ENCODE measurements at places on chromosomes 5 and 9.
A peak's percentile ranks its signal among the peaks of the same experiment; 100 is the strongest.

GRCh38 chr5:22887566-22887965, 34.4 kb upstream of the CDH12 start:
- DNase-seq = no peak

DNA sequence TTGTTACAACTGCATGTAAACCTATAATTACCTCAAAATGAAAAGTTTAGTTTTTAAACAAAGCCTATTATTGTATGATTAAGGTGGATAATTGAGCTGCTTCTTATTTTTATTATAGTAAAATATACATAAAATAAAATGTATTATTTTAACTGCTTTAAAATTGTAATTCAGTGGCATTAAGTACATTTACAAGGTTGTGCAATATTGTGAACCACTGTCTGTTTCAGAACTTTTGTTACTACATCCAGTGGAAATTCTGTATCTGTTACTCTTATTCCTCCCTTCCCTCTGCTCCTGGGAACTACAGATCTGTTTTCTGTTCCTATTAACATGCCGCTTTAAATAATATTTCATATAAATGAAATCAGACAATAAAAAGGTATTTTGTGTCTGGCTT, 37.1 kb downstream of the ITGA1 start:
- no peak for DNase-seq

DNA sequence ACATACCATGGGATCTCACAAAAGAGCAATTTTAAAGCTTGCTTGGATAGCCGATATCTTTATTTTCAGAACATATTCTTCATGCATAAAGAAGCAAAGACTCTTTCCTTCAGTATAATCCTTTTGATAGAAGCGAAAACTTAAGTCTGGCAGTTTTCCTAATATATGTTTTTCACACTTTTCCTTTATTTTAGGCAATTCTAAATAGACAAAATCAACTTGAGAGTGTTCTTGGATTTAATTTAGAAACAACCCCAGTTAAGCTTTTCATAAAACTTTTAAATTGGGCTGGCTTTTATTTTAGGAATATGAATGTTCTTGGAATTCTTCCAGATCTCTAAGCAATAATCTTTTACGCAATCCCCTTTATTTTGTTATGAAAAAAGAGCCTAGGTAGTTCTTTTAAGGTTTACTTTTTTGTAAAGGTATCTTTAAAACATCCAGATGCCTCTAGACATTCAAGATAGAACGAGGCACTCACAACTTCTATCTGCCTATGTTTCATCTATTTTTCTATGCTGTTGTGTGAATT, 51.5 kb upstream of the HSPB3 start:
- DNase-seq = no peak

DNA sequence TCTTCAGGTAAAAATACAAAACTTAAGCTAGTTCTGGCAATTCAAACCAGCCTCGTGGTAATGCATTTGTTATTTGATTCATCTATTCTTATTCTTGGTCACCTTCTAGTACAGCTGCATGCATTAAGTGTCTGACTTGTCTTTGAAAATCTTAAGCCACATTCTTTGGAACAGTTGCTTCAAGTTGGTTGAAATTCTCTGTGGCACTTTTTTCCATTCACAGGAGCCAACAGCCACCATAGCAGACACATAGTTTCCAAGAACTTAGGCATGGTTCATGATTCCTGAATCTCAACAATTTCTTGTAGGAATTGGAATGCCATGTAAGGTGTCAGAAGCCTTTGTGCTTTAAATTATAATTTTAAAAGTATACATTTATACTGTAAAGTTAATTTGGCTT, 47.4 kb upstream of the MEF2C start:
- DNase-seq = peak; percentile 54

GRCh38 chr5:78614816-78615215, 33.8 kb downstream of the LHFPL2 start:
- DNase-seq = no peak

DNA sequence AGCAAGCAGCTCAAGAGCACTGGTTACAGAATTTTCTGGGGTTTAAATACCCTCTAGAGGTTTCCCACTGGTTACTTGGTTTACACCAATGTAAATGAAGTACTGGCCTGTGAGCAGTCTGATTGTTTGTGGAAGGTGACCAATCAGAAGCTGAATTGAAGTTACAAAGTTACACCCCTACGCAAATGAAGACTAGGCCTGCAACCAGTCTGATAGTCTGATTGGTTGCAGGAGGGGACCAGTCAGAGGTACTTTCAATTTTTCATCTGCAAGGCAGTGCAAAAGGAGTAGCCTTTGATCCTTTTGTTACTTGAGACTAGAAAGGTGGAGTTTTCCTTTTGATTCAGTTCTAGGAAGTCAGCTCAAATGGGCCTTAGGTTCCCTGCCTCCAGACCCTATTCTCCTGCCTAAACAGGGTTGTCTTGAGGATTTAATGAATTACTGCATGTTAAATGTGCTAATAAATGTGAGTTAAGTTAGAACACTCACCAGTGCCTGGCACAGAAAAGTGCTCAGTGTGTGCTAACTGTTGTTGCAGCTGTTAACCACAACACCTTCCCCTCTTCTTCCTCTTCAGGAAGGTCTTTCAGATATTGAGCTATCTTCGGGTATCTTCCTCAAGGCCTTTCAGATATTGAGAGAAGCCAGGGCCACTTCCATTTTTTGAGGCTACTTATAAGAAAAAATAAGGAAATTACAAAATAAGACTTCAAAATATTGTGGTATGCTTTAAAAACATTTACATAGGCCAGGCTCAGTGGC, 32.1 kb upstream of the CLINT1 start:
- DNase-seq = no peak

DNA sequence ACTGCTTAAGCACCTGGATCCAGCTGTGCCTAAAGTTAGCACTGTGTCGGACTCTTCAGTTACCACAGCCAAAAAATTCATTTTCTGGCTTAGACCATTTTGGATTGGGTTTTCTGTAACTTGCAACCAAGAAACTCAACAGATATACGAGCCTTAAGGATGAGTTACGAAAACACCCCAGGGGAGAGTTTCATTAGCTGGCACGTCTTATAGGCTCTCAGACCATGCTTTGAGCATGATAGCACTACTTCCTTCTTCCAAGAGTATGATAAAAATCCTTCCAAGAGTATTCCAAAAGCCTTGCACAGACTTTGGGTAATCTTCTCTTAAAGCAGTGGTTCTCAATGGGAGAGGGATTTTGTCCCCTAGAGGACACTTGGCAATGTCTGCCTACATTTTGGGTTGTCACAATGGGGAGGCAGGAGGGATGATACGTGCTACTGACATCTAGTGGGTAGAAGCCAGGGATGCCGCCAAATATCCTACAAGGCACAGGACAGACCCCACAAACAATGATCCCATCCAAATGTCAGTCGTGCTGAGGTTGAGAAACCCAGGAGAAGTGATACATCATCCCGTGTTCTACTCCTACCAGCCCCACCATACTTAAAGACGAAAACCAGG, 64.8 kb downstream of the SMIM23 start:
- peak; percentile 55 for DNase-seq

DNA sequence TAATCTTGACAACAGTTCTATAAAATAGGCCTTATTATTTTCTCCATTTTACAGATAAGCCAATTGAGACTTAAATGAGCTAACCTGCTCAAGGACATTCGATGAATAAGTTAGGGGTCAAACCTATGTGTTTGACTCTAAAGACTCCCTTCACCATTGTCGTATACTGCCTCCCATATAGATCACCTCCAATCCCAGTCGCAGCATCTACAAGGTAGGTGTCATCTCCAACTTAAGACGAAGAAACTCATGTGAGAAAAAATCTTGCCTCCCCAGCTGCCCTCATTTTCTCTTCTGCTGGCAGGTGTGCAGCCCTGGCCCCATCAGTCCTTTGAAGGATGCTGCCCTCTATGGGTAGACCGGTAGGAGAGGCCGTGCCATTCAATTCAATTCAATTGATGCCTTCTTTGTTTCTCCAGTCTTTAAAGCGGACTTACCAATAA, 75.2 kb upstream of the SMARCA2 start:
- DNase-seq = no peak

GRCh38 chr5:10689391-10690081, 71.5 kb downstream of the DAP start:
- DNase-seq = no peak

DNA sequence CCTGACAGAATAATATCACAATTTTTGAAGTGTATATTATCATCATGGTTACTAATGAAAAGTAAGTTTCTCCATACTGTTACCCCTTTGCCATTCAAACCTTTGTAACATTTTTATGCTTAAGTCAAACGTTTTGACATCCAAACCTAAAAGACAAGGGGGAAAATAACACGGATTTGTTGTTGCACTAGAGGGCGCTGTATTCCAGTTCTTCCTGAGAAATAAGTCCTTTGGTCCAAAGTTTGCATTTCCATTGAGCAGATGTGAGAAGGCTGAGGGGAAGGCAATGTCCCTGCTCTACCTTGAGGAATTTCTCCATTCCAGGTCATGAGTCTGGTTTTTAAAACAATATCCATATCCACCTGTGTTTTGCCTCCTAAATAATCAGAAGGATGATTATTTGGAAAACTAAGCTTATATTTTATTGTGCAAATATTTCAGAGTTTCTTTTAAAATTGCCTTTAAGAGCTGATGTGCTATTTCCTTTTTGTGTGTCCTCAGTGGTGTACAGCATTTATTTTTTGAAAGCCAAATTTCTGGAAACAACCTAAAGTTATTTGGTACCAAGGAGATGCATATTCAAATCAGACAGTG, 9.7 kb downstream of the LECT2 start:
- peak; percentile 91 for DNase-seq

DNA sequence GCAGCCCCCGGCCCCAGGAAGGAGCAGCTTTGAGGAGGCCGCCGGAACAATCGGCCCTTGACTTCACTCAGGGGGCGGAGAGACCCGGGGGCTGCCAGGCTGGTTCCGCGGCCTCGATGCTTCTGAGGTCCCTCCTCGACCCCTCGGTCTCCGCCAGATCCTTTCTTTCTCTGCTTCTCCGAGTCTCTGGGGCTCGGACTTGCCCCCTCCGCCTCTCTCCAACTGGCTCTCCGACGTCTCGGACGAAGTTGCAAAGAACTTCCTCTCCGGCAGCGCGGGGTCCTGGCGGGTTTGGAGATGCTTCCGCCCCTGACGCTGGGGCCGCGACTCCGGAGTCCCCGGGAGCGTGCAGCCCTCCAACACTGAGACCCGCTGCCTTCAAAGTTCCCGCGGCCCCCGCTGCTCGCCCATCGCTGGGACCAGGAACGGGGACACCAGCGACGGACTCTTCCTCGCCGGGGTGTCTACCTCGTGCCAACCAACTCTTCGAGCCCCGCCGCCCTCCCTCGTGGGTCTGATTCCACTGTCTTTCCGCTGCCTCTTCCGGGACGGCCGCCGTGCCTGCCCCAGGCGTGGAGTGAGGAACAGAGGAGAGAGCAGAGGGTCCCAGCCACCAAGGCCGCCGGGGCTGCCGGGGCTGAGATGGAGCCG, 7.0 kb downstream of the PAX5 start:
- DNase-seq = no peak

DNA sequence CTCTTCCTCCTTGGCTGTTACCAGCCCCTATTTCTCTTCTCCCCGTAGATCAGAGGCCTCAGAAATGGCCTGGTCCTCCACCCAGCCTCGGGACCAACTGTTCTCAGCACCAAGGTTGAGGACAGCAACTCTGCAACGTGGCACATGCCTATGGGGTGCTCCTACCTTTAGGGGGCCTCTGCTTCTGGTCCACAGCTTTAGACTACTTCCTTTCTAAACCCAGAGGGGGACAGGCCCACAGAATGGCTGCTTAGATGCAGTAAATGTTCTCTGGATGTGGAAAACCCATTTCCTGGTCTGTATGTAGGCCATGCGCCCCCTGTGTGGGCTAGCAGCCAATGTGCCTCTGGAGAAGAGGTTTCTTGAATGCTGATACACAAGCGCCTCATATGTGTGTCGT, 68.4 kb downstream of the NRG2 start:
- no peak for DNase-seq

GRCh38 chr5:135025730-135026644, 8.0 kb downstream of the PITX1 start:
- peak; percentile 79 for DNase-seq

- DNase-seq = no peak
Measured at GRCh38 chr5:17276445-17276844, 59.0 kb downstream of the BASP1 start.
